ENCODE measurements at places on chromosomes 11 and 22.

- no peak for DNase-seq
Measured at GRCh38 chr11:29093416-29094120, 923.3 kb downstream of the KCNA4 start.

DNA sequence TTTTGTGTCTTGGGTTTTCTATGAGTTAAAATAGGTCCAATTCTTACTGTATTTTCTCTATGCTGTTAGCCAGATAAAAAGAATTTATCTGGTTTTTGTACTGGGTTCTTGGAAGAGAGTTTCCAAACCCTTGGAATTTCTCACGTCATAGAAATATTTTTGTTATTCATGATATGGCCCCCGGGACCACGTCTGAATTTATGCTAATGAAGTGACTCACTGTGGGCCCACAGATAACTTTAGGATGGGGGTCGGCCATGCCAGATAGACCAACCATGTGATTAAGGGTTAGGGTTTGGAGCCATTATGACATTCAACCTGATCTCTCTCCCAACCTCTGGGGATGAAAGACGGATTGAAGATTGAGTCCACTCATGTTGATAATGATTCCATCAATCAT lies 35.6 kb upstream of the DDI1 start:
- no peak for DNase-seq

GRCh38 chr11:46987183-46987582 lies 50.6 kb downstream of the CSTPP1 start:
- no peak for DNase-seq

- no peak for DNase-seq
Measured at GRCh38 chr11:125457814-125458343, 38.2 kb downstream of the FEZ1 start.

GRCh38 chr11:77377734-77378133 lies 76.2 kb upstream of the GDPD4 start:
- no peak for DNase-seq

DNA sequence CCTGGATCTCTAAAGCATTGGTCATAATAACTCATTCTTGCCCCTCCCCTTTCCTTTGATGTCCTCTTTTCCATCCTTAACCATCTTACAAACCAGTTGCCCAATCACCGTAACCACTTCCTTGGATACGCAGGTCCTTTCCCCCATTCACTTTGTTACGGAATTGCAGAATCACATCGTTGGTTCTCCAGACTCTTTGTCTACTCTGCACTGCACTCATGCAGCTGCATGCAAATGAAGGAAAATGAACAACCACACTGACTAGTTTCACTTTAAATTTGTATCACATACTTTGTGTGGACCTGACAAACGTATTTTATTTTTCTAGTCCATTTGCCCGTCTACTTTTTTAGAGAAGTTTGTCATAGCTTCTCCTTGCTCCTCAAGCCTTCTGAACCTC lies 69.9 kb downstream of the SLC5A12 start:
- DNase-seq = no peak

DNA sequence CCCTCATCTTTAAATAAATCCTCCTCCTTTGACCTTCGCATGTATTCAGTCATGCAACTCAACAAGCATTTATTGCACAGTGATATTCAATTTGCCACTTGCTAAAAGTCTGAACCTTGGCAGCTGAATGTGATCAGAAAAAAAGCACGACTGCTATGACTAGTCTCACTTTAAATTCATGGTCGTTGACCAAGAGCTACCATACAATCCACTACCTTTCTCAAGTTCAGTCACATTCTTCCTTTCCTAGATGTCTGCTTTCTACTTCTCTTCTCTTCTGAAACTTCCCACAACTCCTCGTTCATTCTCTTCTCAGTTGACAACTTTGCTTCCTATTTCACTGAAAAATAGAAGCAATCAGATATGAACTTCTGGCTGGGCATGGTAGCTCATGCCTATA lies 2.0 kb upstream of the SAA1 start:
- no peak for DNase-seq

DNA sequence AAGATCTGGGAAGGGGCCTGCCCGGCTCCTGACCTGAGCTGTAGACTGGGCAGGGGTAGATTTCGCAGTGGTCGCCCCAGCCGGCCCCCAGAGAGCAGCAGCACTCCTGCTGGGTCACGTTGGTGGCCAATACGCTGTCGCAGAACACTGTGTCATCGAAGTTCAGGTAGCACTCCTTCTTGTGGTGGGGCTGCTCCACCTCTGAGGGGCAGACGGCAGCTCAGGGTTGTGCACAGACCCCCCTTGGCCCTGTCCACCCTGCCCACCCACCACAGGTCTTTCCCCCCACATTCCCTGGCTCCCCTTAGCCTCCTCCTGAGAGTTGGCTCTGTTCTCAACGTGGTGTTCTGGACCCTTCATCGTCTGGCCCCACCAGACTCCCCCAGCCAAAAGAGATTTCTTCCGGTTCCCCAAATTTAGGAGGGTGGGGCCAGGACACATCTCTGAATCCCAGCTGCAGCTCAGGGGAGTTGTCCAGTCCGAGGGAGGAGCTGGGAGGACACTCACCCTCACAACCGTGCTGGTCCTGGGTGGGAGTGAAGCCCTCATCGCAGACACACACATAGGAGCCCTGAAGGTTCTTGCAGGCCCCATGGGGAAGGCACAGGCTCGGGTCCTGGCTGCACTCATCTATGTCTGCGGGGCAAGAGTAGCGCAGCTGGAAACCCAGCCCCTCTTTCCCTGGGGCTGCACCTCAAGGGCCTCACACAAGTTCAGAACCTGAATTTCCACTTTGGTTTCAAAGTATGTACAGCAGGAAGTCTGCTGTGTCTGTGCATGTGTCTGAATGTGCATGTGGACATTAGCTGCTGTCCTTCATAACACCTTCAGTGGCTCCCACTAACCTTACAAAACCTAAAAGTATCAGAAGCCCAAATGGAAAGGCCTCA lies 16.5 kb downstream of the SCYL1 start:
- no peak for DNase-seq

DNA sequence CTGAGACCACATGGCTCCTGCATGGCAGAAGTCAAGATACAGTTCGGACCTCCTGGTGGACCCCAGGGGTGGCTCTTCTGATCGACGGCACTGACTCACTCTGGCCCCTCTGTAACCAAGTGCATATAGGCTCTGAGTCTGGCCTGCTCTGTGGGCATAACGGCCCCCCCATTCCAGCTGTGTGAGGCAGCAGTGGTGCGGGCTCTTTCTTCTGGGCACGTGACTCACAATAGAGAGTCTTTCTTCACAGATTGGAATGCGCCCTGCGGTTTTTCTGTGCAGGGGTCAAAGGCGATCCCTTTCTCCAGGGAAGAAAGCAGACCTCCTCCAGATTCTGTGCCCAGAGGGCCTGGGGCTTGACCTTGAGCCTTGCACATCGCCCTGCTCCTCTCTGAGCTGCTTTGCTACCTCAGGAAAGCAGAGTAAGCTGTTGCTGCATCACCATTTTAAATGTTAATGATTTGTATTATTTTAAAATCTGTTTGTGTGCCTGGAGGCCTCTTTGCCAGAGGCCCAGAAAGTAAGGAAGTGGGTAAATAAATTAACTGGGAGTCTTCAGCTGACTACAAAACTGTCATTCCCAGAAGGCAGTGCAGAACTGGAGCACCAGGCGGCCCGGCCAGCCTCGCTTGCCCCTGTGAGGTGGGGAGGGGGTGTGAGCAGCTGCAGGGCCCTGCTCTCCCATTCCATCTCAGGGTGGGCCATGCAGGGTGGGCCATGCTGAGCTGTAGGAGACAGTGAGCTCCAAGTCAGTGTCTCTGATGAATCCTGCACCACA lies 199.0 kb downstream of the GRIK4 start:
- DNase-seq = no peak

Measured in NCI-H146 (cell line).